ENCODE measurements at places on chromosomes 2 and 18.

- no peak overlapping the region for H3K27ac ChIP-seq
- H3K27me3 ChIP-seq = no peaks in the 10 kb centered on the region
- H3K4me3 ChIP-seq = no peak overlapping the region
Measured at GRCh38 chr2:164735309-164735919, 106.2 kb downstream of the COBLL1 start.

GRCh38 chr2:217858519-217859491, 144.0 kb downstream of the TNS1 start:
- peaks cover 34% of the 10 kb centered on the region for H3K4me1 ChIP-seq
- peak overlapping the region; percentile 80 for H3K27ac ChIP-seq
- peak overlapping the region; percentile 19 for H3K4me3 ChIP-seq
- DNase-seq = peak; percentile 90

DNA sequence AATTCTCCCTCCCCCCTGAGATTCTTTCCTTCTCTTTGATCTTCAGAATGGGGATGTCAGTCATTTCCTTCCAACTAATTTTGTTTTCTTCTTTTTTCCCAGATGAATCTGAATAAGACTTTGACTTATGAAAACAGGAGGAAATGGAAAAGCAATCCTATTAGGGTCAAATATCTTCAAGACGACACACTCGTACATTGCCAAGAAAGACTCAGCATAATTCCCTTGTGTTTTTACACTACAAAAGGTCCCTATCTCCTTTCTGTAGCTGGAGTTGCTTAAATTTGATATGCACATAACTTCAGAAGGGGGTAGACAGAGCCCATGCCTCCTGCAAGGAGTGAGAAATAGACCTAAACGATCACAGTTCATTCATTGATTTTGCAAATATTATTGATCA, 230.3 kb upstream of the RBBP8 start:
- H3K4me3 ChIP-seq = no peak overlapping the region
- no peaks in the 10 kb centered on the region for H3K36me3 ChIP-seq
- H3K4me1 ChIP-seq = no peaks in the 10 kb centered on the region

- H3K27ac ChIP-seq = no peak overlapping the region
- H3K4me3 ChIP-seq = no peak overlapping the region
- H3K27me3 ChIP-seq = no peaks in the 10 kb centered on the region
- DNase-seq = no peak
- peaks cover 5% of the 10 kb centered on the region for H3K4me1 ChIP-seq
- H3K36me3 ChIP-seq = no peaks in the 10 kb centered on the region
Measured at GRCh38 chr2:232203166-232203891, 175.2 kb upstream of the ALPP start.

GRCh38 chr18:49795612-49796552, 17.5 kb downstream of the ACAA2 start:
- peaks cover 12% of the 10 kb centered on the region for H3K36me3 ChIP-seq
- DNase-seq = no peak
- H3K27me3 ChIP-seq = no peaks in the 10 kb centered on the region
- H3K4me1 ChIP-seq = no peaks in the 10 kb centered on the region
- no peak overlapping the region for H3K27ac ChIP-seq

GRCh38 chr2:234404957-234405356, 91.9 kb downstream of the ARL4C start:
- H3K4me1 ChIP-seq = no peaks in the 10 kb centered on the region
- no peaks in the 10 kb centered on the region for H3K27me3 ChIP-seq
- no peak overlapping the region for H3K4me3 ChIP-seq
- H3K27ac ChIP-seq = no peak overlapping the region
- H3K36me3 ChIP-seq = no peaks in the 10 kb centered on the region

- H3K4me3 ChIP-seq = no peak overlapping the region
- H3K27me3 ChIP-seq = no peaks in the 10 kb centered on the region
- DNase-seq = no peak
- H3K27ac ChIP-seq = peak overlapping the region; percentile 43
- H3K4me1 ChIP-seq = peaks cover 30% of the 10 kb centered on the region
- no peaks in the 10 kb centered on the region for H3K36me3 ChIP-seq
Measured at GRCh38 chr2:46748735-46749531, 166.7 kb downstream of the MCFD2 start.

DNA sequence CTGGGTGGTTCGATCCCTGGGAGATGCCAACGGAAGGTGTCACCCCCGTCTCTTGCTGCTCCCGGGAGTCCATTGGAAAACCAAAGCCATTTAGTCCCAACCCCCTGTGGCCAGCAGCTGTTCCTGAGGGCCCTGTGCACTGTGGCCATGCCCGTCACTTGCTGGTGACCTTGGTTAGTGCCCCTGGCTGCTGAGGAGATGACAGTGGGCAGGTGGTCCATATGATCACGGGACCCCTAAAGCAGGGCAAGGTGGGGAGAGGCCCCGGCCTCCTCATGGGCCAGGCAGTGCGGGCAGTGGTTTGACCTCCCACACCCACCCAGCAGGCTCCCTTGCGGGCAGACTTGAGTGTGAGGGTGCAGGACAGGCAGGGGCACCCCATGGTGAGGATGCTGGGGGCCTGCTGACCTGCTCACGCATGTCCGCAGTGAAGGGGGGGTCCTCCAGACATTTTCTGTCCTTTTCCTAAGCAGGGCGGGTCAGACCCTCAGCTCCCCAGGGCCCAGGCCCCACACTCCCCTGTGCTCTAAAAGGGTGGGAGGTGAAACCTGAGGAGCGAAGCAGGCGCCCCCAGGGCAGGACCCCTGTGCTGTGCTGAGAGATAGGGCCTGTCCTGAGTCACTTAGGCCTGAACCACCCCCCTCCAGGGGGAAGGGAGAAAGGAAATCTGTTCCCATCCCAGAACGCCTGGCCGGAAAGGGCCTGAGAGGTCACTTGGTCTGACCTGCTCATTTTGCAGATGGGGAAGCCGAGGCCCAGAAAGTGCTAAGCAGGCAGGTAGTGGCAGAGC, 6.8 kb downstream of the ITM2C start:
- H3K36me3 ChIP-seq = no peaks in the 10 kb centered on the region
- H3K4me3 ChIP-seq = no peak overlapping the region
- H3K4me1 ChIP-seq = peaks cover 18% of the 10 kb centered on the region
- H3K27ac ChIP-seq = no peak overlapping the region
- DNase-seq = no peak

DNA sequence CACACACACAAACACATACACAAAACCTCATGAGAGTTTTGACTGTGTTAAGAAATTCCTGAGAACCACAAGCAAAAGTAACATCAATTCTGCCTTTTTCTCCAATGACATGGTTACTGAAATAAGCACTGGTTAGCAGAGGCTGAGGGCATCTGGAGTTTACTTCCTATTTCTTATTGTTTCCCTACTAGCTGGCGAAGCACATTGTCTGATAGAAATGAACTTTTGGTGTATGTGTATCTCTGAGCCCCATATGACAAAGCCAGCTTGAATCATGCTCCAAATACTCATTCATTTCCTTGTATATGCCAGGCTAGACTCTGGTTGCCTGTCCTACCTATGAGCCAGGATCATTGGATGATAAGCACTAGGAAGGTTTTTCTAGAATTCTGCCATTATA, 203.1 kb downstream of the NCKAP5 start:
- H3K36me3 ChIP-seq = no peaks in the 10 kb centered on the region
- peaks cover 7% of the 10 kb centered on the region for H3K4me1 ChIP-seq
- no peak for DNase-seq
- no peak overlapping the region for H3K27ac ChIP-seq
- H3K27me3 ChIP-seq = no peaks in the 10 kb centered on the region
- H3K4me3 ChIP-seq = no peak overlapping the region

DNA sequence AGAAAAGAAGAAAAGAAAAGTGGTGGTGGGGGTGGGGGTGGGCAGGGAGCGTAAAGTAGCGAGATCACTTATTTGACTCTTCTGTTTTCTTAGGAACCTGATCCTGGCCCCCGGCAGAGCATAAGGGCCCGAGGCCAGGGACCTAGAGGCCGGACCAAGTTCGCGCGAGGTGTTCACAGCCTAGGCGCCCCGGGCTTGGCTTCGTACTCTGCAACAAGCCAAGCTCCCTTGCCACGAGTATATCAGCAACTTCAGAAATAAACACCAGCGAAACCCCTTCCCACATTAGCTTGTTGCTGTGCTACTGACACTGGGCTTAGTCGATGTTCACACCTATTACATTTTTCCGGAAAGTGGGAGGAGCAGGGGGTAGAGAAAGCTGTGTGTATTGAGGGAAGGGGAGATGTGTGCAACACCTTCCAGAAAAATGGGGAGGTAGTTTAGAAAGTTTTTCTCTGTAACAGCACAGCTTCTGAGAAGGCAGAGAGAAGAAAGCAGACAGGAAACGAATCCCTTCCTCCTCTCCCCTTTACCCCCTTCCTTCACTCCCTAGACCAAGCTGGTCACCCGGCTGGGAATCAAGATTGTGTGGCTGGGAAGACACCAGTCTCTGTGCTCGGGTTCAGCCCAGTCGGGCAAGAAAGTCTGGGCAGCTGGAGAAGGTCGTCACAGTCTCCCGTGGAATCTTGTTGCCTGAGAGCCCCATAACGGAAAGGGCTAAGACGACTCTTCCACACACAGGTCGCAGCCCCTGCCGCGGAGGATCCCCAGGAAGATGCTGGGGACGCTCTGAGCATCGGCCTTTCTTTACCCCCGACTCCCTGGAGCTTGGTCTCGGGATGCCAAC, 12.0 kb upstream of the SATB2 start:
- H3K36me3 ChIP-seq = no peaks in the 10 kb centered on the region
- no peak for DNase-seq
- H3K4me3 ChIP-seq = peak overlapping the region; percentile 16
- H3K4me1 ChIP-seq = peaks cover 35% of the 10 kb centered on the region
- peaks cover 100% of the 10 kb centered on the region for H3K27me3 ChIP-seq
- no peak overlapping the region for H3K27ac ChIP-seq

DNA sequence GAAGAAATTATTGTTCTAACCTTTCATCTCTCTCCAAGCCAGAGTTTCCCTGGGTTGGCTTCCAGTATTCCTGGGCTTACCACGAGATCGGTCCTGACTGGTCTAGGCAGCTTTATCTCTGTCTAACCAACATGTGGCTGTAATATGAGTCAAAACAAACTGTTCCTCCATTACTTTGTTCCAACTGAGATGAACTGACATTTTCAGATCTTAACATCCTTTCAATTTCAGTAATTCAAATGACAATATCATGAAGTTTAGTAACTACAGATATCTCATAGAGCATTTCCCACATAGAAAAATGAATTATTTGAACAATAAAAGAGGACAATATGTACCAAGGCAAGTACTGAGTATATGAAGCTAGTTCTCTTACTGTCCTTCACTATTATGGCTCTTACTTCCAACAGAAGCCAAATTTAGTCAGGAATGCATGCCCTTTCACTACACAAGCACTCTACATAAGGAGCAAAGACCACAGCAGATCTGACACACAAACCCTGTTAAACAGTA, 15.5 kb downstream of the SLC25A12 start:
- no peaks in the 10 kb centered on the region for H3K36me3 ChIP-seq
- peak overlapping the region; percentile 64 for H3K27ac ChIP-seq
- peaks cover 20% of the 10 kb centered on the region for H3K4me1 ChIP-seq
- DNase-seq = no peak

DNA sequence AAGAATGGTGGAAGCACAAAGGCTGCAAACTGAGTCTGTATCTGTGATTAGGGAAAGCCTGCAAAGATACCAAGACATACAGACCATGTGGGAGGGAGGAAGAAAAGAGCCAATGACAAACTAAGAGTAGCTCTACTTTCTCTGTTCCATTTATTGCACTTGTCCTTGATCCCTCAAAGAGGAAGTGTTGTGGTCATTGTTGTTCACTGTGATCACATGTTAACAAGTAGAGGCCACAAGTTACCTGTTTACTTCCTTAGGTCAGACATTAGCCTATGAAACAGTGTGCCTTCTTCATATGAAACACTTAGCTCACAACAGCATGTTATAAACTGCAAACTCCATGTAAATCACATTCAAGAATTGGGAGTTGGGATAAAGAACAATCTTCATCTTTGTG, 32.6 kb downstream of the MAP2 start:
- no peaks in the 10 kb centered on the region for H3K27me3 ChIP-seq
- no peak for DNase-seq
- H3K4me1 ChIP-seq = no peaks in the 10 kb centered on the region
- no peak overlapping the region for H3K27ac ChIP-seq
- H3K36me3 ChIP-seq = no peaks in the 10 kb centered on the region

DNA sequence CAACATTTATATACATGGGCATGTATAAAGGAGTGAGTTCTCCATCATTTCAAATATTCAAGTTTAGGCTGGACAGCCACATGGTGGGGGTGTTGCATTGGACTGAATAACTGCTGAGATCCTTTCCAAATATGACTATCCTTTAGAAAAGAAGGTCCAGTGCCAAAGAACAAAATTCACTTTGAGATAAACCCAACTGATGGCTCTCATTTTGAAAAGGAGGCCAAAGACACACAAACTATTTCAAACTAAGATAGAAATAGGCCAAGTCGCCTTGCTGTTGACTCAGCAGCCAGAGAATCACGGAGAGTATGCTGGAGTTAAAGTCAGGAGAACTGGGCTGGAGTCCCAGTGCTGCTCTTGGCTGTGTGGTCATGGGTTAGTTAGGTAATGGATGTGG, 204.5 kb upstream of the LRATD1 start:
- H3K27ac ChIP-seq = no peak overlapping the region
- no peaks in the 10 kb centered on the region for H3K4me1 ChIP-seq
- H3K27me3 ChIP-seq = no peaks in the 10 kb centered on the region
- no peak overlapping the region for H3K4me3 ChIP-seq
- DNase-seq = no peak
- no peaks in the 10 kb centered on the region for H3K36me3 ChIP-seq

- H3K27ac ChIP-seq = no peak overlapping the region
- no peaks in the 10 kb centered on the region for H3K4me1 ChIP-seq
- no peaks in the 10 kb centered on the region for H3K36me3 ChIP-seq
- H3K4me3 ChIP-seq = no peak overlapping the region
- no peak for DNase-seq
Measured at GRCh38 chr2:2826209-2826551, 495.1 kb upstream of the MYT1L start.

DNA sequence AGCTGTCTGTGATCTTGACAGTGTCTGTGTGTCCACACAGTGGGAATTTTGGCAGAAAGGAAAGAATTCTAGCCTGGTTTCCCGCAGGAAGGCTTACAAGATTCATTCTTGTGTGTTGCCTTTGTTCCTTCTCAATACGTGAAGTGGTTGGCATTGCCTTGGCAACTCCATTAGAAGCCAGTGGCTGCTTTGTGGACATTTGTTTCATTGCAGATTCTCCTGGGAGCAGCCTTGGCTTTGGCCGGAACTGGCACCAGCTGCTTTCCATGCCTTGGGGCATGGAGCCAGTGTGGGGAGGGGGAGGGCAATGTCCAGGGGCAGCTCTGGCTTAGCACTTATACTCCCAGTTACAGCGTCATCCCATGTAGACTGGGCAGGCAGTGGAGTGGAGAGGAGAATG, 39.4 kb downstream of the KIF5C start:
- no peak overlapping the region for H3K27ac ChIP-seq
- no peaks in the 10 kb centered on the region for H3K36me3 ChIP-seq
- H3K27me3 ChIP-seq = no peaks in the 10 kb centered on the region

- H3K4me3 ChIP-seq = no peak overlapping the region
- H3K27ac ChIP-seq = no peak overlapping the region
- peaks cover 6% of the 10 kb centered on the region for H3K4me1 ChIP-seq
- no peak for DNase-seq
- H3K36me3 ChIP-seq = no peaks in the 10 kb centered on the region
- no peaks in the 10 kb centered on the region for H3K27me3 ChIP-seq
Measured at GRCh38 chr2:215171151-215171550, 32.7 kb upstream of the ABCA12 start.
